DND-41 (cell line): ENCODE measurements at places on chromosomes 13 and 19.

DNA sequence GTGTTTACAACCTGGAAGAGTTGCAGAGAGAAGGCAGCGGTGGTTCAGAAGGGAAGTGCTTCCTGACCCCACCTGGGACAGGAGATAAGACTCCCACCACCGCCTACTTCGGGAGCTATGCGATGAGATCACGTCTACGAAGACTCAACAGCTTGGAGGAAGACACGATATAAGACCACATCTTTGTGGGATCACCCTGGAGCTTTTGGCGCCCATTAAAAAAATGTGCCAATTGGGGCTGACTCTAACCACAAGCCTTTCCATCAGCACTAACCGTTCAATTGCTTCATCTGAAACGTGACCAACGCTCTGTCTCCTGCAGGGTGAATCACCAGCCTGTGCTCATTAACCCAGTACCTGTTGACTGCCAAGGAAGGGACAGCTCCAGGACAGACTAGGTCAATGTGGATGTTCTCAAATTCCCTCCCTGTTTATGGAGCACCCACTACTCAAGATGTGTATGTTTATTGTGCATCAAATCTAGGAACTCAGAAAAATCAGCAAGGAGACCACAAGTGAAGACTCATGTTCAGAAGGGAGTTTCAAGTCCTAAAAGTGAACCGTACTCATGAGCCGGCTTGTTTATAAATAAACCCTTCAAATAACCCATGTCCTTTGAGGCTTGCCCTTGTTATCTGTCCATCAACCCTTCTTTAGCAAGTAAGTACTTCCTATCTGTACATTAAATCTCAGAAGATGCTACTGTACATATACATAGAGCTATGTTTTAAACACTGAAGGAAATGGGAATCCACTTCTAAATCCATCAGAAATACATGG is 67.5 kb downstream of the LATS2 start:
- DNase-seq = no peak

DNA sequence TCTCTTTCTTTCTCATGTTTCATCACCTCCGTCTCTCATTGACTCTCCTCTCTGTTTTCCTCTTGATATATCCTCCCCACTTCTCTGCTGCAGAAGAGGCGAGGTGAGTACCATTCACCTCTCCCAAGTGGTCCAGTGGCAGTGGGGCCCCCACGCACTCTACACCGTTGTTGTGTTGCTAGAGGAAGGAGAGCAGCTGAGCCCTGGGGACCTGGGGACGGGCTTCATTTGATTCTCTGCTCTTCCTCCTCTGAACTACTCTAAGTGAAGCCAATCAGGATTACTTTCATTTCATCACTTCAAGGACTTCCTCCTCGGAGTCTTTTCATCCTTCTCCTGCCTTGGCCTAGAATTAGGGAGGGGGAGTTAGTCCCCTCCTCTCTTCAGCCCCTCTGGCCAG is 64.6 kb downstream of the CCNE1 start:
- no peak for DNase-seq

- DNase-seq = no peak
These were observed 469 bp downstream of the COX6B2 start for GRCh38 chr19:55353803-55354697.

- DNase-seq = no peak
These were observed 123.4 kb upstream of the RFC3 start for GRCh38 chr13:33694546-33694945.

GRCh38 chr13:51303882-51304281 is 35.6 kb upstream of the SERPINE3 start:
- DNase-seq = no peak

DNA sequence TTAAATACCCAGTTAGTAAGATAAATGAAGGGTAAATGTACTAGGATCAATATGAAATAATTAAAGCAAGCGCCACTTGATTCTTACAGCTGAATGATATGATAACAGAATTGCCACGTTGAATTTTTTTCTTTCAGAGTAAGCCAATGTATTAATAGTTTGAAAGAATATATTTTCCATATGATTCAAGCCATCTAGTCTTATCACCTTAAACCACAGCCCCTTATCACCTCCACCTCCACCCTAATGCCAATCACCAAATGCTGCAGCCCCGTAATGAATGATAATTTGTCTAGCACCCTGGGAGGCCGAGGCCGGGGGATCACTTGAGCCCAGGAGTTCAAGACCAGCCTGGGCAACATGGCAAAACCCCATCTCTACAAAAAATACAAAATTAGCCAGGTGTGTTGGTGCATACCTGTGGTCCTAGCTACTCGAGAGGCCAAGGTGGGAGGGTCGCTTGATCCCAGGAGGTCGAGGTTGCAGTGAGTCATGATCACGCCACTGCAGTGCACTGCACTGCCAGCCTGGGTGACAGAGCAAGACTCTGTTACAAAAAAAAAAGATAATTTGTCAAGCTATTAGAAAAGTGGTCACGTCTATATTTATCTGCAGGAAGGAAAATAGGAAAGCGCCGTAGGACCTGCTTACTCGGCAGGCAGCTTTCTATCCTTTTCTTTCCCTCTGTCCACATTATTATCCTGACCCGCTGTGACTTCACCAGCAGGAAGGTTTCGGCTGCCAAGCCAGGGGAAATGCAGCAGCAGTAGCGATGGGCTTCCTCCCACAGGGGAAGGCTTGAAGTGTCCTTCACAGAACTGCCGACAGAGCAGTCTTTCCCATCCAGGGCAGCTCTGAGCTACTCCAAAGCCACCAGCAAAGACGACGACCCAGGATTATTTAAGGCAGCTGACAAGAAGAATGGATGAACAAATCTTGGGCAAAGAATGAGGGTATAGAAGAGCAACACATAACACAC is 19.7 kb upstream of the CLN5 start:
- DNase-seq = no peak

DNA sequence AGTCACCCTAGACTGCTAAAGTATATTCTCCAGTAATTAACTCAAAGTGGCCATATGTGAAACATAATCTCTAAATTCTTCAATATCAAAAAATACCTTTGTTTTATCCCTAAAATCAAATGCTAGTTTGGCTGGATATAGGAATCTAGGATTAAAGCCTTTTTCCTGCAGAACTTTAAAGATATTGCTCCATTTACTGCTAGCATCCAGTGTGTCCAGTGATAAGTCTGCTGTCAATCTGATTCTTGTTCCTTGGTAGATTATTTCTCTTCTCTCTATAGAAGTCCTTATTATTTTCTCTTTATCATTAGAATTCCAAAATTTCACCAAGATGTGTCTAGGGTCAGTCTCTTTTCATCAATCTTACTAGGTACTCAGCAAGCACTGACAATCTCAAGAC is 384.6 kb downstream of the FGF14 start:
- DNase-seq = no peak

DNA sequence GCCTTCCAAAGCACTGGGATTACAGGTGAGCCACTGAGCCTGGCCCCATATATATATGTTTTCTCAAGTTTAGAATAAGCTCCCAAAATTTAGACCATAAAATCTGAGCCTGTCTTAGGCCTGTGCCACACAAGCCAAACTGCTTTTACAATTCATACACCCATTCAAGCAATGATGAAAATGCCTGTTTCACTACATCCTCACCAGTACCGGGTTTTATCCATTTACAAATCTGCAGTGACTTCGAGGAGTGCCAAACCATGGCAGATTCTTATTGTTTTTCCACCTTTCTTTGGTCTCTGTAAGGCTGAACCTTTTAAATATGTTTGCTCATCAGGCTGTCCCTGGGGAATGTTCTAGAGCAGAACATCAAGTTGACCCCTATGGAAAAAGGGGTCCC is 9.6 kb upstream of the NFIC start:
- DNase-seq = no peak

GRCh38 chr19:7787141-7787540 is 24.1 kb downstream of the CLEC4M start:
- no peak for DNase-seq

DNA sequence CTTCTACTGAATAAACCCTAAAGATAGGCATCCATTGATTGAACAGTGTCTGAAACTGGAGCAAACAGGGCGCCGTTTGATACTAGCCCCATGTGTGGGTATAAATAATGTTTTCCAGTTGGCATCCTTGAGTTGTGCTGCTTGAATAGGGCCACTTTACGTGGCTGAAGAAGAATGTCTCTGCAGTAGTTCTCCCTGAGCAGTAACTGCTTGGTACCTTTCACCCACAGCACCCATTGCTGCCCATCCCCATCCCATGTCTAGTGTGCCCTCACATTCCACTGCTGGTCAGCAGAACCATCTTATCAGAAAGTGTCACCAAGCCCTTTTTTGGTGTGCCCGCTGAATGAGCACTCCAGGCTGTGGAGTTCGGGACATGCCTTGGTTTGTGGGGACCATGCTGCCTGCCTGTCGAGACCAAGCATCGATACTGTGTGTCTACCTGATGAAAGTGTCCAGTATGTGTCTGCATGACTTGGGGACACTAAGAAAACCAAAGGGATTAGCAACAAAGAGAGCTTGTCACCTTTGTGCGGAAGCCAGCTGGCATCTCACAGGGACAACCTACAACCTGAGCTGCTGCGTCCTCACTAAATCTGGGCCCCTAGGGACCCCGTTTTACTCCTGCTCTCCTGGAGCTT is 162.0 kb downstream of the TM9SF2 start:
- no peak for DNase-seq

- no peak for DNase-seq
These were observed 158.1 kb downstream of the PCDH9 start for GRCh38 chr13:67071918-67072598.

DNA sequence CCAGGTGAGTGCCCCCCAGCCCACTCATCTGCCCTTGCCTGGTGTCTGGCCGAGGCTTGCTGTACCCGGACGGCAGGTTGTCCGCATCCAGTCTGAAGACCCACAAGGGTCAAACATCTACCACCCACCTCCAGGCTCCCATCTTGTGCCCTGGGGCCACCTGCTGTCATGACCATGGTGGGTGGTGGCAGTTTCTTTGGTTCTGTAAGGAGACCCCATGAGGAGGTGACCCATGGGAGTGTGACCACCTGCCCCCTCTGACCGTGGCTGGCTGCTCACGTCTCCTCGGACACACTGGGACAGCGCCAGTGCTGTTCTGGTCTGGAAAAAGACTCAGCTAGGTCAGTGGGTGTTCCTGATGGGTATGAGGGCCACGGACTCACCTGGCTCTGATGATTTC is 93.9 kb downstream of the TEX29 start:
- DNase-seq = no peak

- no peak for DNase-seq
These were observed 17.6 kb downstream of the EDDM13 start for GRCh38 chr19:56290104-56290503.

DNA sequence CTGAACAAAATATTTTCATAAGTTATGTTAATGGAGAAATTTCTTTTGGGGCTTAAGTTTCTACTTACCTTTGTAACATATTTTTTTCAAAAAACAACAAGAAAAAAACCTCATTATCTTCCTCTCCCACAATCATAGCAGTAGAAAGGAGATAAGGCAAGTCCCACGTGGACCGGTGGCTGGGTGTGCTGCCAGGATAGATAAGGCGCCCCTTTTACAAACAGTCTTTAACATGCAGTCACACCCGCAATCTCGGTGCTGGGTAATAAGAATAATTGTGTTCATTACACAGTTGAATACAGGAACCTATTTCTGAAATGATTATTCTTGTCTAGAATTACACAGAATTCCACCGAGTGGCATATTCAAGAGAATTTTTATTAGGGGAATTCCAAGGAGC is 1202.3 kb downstream of the UQCRFS1 start:
- no peak for DNase-seq

- DNase-seq = no peak
These were observed 270.8 kb downstream of the SPRY2 start for GRCh38 chr13:80070024-80070703.

DNA sequence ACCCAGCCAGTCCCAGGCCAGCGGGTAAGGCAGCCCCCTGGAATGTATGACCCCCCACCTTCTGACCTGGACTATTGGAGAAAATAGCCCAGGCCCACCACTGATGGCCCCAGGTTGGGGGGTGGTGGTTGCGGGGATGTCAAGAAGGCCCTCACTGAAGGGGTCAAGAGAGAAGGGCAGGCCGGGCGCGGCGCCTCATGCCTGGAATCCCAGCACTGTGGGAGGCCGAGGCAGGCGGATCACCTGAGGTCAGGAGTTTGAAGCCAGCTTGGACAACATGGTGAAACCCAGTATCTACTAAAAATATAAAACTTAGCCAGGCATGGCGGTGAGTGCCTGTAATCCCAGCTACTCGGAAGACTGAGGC is 1.5 kb upstream of the ADAMTSL5 start:
- no peak for DNase-seq

GRCh38 chr19:2476451-2477140 is 669 bp downstream of the GADD45B start:
- peak; percentile 80 for DNase-seq

GRCh38 chr13:39616087-39616694 is 13.2 kb upstream of the LHFPL6 start:
- DNase-seq = peak; percentile 57

DNA sequence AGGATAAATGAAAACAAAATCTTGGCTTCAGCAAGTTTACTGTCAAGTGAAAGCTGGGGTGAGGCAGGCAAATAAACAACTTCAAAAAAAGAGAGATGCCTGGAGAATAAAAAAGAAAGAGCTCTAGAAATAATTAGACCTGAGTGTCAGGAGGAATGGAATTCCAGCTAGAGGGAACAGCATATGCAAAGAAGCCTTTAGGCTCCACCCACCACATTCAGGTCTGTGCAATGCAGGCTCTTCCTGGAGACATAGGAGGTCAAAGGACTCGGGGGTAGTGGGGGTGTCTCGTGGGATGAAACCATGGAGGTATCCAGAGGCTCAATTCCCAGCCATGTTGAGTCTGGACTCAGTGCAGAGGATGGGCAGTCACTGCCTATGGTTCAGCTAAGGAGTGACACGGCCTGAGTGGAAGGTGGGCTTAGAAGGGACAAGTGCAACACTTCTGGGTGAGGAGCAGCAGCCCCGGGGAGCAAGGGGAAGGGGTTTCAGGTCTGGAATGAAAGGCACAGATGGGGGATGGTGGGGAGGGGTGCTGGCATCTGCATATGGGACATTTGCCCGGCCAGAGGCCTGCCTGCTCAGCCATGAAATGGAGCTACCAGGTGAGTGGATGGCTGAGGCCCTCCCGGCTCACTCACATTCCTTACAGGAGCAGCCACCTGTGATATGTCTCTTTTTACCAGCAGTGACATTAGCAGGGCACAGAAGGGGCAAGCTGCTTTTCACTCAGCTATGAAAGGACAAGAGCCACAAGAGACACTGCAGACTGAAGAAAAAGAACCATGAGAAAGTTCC is 12.3 kb downstream of the LATS2 start:
- no peak for DNase-seq

DNA sequence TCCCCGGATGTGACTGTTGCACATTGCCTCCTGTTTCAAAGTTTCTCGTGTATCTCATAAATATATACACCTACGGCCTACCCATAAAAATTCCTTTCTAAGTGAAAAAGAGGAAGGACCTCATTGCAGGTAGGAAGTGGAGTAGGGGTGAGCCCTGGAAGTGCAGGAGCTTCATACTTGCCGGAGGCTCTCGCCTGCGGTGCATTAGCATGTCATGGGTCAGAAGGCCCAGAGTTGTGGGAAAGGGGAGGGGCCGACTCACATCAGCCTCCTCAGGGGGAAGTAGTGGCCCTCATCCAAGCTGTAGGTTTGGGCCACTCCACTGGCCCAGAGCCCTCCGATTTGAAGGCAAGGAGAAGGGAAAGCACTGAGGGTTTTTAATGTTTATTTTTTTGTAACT is 26.0 kb upstream of the IRS2 start:
- no peak for DNase-seq
